ENCODE measurements at places on chromosomes 12 and 14. TPM values are rescaled to one million over a fixed set of nuclear protein-coding genes. Genes with fewer than 3 reads are reported as not detected.

P2RX4 gene
- 119 TPM for total RNA-seq

SSTR1 gene
- total RNA-seq: 0.67 TPM

PDE3A gene
- total RNA-seq: 1.8 TPM

BLTP3B gene
- total RNA-seq: 11.0 TPM

NGB gene
- not detected for total RNA-seq

ZFYVE21 gene
- 52.9 TPM for total RNA-seq

RAD9B gene
- 1.2 TPM for total RNA-seq

LRP1 gene
- 53.6 TPM for total RNA-seq

Data from kidney epithelial cell (primary cell).